ENCODE measurements at places on chromosomes 16 and 17.
A peak's percentile ranks its signal among the peaks of the same experiment; 100 is the strongest.

GRCh38 chr17:28716740-28717577 is 709 bp downstream of the RAB34 start:
- no peak for DNase-seq

- no peak for DNase-seq
These were observed 6.7 kb upstream of the CCDC92B start for GRCh38 chr17:2755891-2756724.

DNA sequence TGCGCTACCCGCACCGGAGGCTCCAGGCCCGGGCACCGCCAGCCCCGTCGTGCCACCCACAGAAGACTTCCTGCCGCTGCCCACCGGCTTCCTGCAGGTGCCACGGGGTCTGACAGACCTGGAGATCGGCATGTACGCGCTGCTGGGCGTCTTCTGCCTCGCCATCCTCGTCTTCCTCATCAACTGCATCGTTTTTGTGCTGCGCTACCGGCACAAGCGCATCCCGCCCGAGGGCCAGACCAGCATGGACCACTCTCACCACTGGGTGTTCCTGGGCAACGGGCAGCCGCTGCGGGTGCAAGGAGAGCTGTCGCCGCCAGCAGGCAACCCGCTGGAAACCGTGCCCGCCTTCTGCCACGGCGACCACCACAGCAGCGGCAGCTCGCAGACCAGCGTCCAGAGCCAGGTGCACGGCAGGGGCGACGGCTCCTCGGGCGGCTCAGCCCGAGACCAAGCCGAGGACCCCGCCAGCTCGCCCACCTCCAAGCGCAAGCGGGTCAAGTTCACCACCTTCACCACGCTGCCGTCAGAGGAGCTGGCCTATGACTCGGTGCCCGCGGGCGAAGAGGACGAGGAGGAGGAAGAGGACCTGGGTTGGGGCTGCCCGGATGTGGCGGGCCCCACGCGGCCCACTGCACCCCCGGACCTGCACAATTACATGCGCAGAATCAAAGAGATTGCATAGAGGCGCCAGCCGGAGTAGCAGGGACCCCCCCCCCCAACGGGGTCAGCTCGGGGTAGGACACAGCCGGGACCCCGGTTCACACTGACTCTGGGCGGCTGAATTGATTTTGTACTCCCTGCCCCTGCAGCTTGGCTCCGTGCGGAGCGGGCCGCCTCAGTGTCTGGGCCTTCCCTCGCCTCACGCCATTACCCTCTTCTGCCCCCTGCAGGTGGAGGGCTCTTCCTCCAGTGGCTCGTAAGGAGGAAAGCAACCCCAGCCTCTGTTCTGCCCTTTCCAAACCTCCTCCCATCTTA is 58.5 kb downstream of the TMEM132E start:
- peak; percentile 63 for DNase-seq

- peak; percentile 13 for DNase-seq
These were observed 109.6 kb upstream of the GOT2 start for GRCh38 chr16:58843675-58844074.

DNA sequence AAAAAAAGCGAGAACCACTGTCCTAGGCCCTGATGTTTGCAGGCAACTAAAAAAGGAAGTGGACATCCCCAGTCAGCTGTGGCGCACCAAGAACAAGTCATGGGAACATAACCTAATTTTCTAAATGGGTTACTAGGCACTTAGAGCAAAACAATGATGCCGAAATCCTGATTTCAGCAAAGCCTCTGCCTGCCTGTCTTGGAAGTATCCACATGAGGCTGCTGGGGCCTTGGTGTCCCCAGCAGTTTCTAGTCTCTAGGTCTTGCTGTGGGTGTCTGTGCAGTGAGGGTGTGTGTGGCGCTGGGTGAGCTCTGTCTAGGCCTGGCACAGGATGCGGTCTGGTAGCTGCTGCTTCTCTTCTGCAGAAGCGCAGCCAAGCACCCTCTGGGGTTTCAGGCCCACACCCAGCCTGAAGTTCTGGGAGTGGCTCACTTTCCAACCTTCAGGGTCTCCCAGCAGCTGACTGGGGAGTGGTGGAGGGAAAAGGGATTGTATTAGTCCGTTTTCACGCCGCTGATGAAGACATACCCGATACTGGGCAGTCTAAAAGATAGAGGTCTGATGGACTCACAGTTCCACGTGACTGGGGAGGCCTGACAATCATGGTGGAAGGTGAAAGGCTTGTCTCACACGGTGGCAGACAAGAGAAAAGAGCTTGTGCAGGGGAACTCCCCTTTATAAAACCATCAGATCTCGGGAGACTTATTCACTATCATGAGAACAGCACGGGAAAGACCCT is 21.1 kb downstream of the STH start:
- DNase-seq, result no peak

GRCh38 chr17:9645851-9646545 is 681 bp downstream of the USP43 start:
- DNase-seq, result no peak

GRCh38 chr16:30017277-30017656 is 5.7 kb upstream of the C16orf92 start:
- no peak for DNase-seq

DNA sequence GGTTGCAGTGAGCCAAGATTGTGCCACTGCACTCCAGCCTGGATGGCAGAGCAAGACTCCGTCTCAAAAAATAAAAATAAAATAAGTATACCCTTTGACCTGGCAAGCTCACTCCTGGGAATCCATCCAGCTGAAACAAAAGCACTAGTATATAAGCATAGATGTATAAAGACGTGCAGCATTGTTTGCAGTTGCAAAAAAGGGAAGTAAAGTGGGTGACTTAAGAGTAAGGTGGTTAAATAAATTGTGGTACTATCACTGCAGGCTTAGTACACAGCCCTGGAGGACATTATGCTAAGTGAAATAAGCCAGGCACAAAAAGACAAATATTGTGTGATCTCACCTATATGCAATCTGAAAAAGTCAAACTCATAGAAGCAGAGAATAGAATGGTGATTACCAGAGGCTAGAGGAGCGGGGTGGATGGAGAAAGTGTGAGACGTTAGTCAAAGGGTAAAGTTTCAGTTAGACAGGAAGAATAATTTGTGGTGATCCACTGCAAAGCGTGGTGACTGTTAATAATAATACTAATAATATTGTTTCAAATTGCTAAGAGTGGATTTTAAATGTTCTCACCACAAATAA is 113.0 kb downstream of the MYO1D start:
- no peak for DNase-seq

DNA sequence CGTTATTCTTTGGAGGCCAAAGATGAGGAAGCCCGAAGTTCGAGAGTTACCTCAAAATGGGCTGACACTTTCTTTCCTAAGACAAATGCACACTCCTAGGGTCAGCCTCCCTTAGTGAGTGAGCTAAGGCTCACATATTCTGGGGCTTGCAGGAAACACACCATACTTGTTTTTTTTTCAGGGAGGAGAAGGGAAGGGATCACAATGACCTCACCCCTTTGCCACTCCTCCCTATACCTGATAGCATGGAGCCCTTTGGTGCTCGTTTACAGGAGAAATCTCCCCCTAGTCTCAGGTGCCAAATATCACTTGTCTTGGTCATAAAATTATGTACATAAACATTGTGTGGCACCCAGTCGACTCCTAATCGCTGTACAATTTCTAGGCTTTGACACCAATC is 4.6 kb upstream of the TMEM100 start:
- no peak for DNase-seq

- peak; percentile 77 for DNase-seq
These were observed 41.8 kb upstream of the SLC12A3 start for GRCh38 chr16:56823081-56823733.

- DNase-seq, result peak; percentile 45
These were observed 1.0 kb downstream of the EEF2K start for GRCh38 chr16:22206842-22207714.

GRCh38 chr17:30920282-30920681 is 1.5 kb upstream of the ADAP2 start:
- DNase-seq, result no peak

GRCh38 chr17:3025421-3026124 is 37.8 kb downstream of the OR1D5 start:
- no peak for DNase-seq

- DNase-seq, result no peak
These were observed 31.3 kb upstream of the CBX4 start for GRCh38 chr17:79870540-79870939.

DNA sequence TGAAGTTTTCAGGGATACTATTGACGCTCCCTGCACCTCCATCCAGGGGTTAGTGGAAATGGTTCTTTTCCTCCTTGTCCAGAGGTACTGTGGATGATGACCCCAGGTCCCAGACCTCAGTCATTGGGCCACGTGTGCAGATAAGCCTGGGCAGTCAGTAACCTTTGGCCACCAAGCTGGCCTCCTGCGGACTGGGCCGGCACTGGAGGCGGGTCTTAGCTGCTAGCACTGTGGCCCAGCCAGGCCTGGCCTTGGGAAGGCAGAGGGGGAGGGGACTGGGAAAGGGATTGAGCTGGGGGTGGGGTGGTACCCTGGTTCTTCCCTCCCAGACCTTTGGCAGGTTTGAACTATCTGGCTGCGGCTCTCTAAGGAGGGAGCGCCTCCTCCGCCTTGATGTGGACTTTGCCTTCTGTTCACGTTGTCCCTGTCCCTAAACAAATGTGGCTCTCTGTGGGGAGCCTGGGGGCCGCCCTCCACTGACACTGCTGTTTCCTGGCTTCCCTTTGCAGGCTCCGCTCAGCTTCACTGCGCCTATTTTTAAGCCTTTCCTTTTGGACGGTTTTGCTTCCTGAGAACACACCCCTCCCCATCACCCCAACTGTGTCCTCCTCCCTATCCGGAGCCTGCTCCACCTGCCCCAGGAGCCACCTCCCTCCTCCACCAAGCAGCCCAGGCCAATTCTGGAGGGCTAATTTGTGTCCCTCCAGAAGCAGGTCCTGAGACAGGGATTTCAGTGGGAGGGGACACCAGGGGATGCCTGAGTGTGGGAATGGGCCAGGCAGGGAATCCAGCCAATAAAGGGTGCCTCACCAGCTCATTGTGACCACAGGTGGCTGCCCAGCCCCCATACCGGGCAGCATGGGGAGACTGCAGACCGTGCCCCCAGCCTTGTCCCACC is 251.9 kb downstream of the SEC14L1 start:
- no peak for DNase-seq

GRCh38 chr16:48347980-48348379 is 37.2 kb downstream of the SIAH1 start:
- DNase-seq, result no peak

DNA sequence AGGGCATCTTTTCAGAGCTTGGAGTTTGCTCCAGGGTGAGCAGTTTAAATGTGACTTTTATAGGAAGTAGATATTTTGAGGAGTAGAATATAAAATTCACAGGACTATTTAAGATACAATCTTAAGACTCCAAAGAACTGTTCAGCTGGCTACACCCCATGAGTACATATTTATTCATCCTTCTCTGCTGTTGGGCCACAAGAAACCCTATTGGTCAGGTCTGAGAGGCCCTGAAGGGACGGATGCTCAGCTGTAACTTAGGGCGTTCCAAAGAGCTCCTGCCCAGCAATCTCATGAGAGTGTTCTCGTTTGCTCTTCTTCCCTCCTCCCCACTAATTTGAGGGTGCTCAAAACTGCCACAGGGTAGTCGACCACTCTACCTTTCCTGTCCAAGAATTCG is 7.3 kb downstream of the ST6GALNAC2 start:
- DNase-seq, result no peak

DNA sequence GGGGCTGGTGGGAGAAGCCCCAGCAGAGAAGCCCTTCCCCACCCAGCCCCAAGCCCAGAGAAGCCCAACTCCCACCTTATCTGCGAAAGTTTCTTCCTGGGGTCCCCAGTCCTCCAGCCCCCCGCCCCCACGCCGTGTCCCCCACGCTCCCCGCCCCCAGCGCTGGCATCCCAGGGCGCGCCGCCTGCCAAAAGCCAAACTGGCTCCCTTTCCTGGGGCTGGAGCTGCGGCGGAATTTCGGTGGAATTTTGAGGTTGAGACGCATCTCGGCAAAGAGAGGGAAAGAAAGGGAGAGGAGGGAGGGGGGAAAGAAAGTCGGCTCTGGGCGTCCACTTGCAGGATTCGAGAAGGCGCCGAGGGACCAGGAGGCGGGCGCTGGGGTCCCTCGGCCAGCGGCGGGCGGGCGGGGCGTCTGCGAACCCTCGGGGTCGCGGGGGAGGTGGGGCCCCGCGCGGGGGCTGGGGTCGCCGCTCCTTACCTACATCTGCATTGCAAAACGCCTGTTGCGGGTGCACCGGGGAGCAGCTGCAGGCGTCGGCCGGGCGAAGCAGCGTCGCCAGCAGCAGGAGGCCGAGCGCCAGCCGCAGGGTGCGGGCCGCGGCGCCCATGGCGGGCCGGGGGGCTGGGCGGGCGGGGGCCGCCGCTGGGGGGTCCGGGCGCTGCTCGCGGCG is 571 bp downstream of the TIMP2 start:
- DNase-seq, result no peak

DNA sequence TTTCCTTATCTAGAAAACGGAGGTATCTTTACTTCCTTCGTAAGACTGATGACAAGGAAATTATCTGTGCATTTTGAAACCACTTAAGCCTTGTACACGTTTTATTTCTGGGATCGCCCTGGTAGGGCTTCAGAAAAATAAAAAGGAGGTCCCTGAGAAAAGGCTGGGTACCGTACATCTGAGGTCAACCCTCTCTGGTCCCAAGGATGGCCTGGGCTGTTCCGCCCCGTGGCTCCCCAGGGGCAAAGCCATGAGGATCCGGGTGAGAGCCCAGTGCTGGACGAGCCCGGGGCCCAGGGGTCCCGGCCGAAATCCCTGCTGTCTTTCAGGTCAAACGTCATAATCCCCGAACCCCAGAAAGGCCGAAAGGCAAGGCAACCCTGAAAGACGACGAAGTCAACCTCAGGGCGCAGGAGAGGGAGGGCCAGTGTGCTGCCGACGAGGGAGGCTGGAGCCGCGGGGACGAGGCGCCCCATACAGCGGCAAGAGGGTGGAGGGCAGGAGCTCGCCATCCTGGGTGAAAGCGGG is 656 bp upstream of the FUS start:
- DNase-seq, result peak; percentile 34

GRCh38 chr17:76718516-76718915 is 7.8 kb upstream of the MXRA7 start:
- DNase-seq, result no peak

- peak; percentile 51 for DNase-seq
These were observed 943 bp upstream of the COTL1 start for GRCh38 chr16:84618581-84619460.

- DNase-seq, result no peak
These were observed 49.7 kb upstream of the ANKFY1 start for GRCh38 chr17:4313221-4314114.

DNA sequence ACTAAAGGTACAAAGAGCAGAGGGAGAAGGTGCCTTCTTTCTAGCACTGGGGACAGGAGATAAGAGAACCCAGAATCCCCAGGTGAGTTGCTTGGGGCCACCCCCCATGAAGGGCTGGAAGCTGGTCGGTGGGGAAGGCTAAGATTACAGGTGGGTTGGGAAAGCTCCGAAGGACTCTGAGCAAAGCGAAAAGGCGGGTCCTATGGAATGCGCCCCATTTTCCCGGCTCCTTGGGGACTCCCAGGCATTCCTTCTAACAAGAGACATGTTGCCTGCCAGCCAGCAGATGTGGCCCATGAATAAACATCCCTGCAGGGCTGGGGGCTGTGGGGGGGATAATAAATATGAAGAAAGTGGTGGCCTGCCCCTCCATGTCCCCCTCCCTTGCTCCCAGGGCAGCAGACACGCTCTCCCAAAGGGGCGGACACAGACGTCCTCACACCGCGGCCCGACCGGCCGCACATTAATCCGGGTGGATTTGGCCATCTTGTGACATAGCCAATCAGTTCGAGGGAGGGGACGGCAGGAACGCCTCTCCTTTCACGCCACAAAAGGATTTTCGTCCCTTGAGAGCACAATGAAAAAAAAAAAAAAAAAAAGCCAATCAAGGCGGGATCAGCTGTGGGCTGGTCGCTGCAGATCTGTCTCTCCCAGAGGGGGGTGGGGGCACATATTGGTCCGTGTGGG is 98.5 kb downstream of the SOX9 start:
- no peak for DNase-seq

- no peak for DNase-seq
These were observed 676.6 kb downstream of the CDH11 start for GRCh38 chr16:64445245-64445644.

- DNase-seq, result no peak
These were observed 28.4 kb upstream of the LONP2 start for GRCh38 chr16:48215738-48216137.

All from COLO829 (cell line).